Lower lobe of right lung (tissue), 2 donors: ENCODE measurements at places on chromosomes 5 and 9.

DNA sequence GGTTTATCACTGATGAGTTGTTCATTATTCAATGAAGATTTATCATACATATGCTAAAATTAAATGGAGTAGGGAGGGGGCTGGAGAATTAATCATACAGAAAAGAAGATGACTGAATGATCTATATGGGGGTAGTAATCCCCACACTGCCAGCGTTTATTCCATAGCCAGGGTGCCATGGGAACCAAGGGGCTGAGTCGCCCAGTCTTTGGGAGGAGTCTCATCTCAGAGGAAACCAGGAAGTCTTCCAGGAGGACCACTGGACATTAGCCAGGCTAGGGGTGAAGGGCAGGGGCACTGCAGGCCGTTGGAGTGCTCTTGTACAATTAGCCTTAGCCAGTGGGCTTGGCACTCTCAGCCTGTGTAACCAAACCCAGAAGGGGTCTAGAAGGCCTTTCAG lies 226.5 kb downstream of the ARL15 start:
- no peak for DNase-seq

- no peak for DNase-seq
Measured at GRCh38 chr5:651296-652022, 39.3 kb downstream of the CEP72 start.

- no peak for DNase-seq
Measured at GRCh38 chr5:4384649-4385048, 755.5 kb upstream of the ADAMTS16 start.

- DNase-seq, result no peak
Measured at GRCh38 chr5:179316982-179317381, 28.3 kb downstream of the ADAMTS2 start.

- no peak for DNase-seq
Measured at GRCh38 chr5:154518438-154518867, 40.4 kb upstream of the HAND1 start.

DNA sequence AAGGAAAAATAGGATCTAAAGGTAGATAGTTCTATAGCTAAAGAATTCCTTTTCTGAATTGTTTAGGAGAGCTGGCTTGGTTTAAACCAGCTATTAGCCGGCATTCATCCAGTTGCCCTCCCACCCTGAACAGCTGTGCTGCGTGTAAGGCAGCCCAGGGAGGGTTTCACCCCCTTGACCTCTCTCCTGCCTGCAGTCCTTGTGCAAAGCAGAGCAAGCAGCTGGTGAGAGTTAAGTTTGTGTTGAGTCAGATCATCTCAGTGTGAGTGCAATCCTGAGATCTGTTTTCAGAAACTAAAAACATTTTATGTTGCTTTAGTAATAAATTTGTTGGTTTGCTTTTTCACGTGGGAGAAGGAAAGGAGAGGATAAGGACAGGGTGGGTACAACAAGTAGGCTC lies 13.0 kb downstream of the SLC25A25 start:
- DNase-seq, result no peak

DNA sequence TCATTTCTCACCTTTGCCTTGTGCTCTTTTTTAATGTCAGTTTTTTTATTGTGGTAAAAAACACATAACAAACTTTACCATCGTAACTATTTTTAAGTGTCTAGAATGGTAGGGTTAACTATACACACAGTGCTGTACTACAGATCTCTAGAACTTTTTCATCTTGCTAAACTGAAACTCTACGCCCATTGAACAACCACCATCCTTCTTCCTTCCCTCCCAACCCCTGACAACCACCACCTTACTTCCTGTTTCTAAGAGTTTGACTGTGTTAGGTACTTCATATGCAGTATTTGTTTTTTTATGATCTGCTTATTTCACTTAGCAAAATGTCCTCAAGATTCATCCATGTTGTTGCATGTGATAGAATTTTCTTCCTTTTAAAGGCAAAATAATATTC lies 54.9 kb downstream of the PSAT1 start:
- no peak for DNase-seq

GRCh38 chr9:103152473-103152872 lies 157.3 kb downstream of the CYLC2 start:
- no peak for DNase-seq

GRCh38 chr5:113678924-113679575 lies 165.6 kb downstream of the YTHDC2 start:
- no peak for DNase-seq

DNA sequence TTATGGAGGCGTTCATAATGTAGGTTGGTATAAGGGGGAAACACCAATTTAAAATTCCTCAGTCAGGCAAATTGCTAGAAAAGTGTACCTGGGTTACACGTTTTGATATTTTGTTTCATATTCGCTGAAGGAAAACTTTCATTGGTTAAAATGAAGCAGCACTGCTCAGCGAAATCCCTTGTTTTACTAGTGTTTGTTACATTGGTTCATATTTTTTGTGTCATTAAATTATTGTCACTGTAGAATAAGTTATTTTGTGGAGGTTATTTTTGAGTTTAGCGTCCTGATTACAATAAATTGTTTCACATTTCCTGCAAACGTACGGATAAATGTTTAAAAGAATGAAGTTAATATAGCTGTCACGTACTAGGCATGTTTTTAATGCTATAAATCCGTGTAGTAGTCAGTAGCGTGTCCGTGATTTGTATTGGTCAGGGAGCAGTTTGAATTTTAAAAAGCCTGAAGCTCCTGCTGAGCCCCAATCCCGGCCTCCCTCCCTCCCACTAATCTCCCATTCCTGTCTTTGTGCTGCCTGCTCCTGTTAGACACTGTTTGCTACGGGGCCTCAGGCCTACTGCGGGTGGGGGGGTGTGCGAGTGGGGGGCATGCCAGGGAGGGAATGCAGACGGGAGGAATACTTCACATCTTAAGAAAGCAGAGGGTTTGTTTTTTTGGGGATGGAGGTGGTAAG lies 2.0 kb downstream of the NIPBL start:
- DNase-seq, result no peak

DNA sequence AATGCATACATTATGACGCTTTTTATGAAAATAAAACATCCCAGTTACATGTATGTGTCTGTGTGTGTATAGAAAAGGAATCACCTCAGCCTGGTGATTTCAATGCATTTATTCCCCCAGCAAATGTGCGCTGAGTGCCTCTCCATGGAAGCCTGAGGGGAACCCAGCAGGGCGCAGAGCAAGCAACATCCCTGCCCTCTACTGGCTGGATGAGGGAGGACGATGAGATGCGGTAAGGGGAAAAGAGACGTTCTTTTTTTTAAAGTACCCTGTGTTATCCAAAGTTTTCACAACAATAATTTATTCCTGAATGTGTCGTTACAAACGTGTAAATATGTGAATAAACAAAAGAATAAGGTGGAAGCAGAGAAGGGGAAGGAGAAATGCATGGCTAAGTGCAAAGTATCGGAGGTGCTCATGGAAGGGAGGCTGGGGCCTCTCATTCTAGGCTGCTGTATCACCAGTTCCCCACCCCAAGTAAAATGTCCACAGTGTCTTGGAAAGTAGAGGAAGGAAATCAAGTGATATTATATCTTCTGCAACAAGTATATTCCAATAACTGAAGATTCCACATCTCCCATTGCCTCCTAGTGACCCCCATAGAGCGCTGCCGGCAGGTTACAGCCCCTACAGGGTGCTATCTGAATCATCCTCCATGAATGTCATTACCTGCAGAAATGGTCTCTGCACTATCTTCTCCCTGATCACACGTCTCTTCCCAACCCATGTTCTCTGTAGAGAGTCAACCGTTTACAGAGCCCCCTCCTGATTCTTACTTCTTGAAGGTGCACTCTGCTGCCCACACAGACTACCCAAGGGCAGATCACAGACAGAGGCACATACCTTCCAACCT lies 13.0 kb upstream of the ABLIM3 start:
- no peak for DNase-seq

- no peak for DNase-seq
Measured at GRCh38 chr5:102153003-102153759, 142.9 kb downstream of the SLCO4C1 start.

GRCh38 chr5:139696894-139697658 lies 48.9 kb downstream of the CXXC5 start:
- DNase-seq, result peak; percentile 77

DNA sequence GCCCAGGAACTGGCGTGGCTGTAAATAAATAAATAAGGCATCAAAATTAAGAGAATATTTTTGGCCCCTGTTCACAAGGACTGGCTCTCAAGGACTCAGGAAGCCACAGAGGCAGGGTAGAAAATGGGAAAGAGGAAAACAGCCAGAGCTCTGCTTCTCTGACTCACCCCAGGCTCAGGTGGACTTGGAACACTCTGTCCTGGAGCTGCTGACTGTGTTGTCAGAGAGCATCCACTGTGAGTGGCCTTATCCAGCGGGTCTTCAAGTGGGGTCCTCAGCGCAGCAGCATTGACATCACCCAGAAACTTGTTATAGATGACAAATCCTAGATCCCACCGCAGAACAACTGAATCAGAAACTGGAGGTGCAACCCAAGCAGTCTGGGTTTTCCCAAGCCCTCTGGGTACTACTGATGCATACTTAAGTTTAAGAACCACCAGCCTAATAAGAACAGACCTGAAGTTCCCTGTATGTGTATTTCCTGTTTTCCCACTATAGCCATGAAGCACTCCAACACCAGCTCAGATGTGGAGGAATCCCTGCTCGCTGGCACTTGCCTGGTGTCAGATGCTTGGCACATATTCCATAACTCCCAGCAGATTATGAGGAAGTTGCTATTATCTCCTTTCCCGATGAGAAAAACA lies 20.5 kb downstream of the ADRA1B start:
- no peak for DNase-seq
